ENCODE measurements at places on chromosomes 4 and X. TPM values are rescaled to one million over a fixed set of nuclear protein-coding genes. Genes with fewer than 3 reads are reported as not detected.

- DNase-seq: no peak
These were observed 25.4 kb downstream of the ARFIP1 start for GRCh38 chr4:152805071-152805650.

GRCh38 chrX:44382871-44383270, 39.4 kb upstream of the EFHC2 start:
- DNase-seq: no peak

ZFP92 gene
- total RNA-seq: 0.38 TPM

- no peak for DNase-seq
These were observed 2582.2 kb downstream of the PCDH7 start for GRCh38 chr4:33302321-33302720.

SMIM14 gene
- 54.6 TPM for total RNA-seq

GRCh38 chr4:125010796-125011503, 298.4 kb upstream of the ANKRD50 start:
- DNase-seq: no peak

GRCh38 chr4:20487446-20487845, 212.8 kb upstream of the PACRGL start:
- DNase-seq: no peak

TMEM156 gene
- total RNA-seq: not detected

DNA sequence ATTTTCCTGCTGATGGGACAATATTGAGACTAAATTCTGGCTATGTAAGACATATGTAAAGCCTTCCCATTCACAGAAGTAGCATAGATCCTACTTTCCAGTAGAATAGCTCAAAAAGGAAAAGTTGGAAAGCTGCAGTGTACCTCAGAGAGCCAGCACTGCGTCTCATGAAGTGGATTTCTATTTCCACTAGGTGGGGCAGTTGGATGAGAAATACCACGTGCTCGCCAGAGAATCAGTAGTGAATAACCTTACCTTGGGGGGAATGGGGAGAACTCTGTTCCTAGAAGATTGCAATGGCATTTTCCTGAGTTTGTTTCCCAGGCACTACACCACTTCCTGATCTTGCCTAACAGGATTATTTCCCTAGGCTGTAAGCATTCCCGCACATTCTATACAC, 907.1 kb downstream of the FSTL5 start:
- no peak for DNase-seq

DNA sequence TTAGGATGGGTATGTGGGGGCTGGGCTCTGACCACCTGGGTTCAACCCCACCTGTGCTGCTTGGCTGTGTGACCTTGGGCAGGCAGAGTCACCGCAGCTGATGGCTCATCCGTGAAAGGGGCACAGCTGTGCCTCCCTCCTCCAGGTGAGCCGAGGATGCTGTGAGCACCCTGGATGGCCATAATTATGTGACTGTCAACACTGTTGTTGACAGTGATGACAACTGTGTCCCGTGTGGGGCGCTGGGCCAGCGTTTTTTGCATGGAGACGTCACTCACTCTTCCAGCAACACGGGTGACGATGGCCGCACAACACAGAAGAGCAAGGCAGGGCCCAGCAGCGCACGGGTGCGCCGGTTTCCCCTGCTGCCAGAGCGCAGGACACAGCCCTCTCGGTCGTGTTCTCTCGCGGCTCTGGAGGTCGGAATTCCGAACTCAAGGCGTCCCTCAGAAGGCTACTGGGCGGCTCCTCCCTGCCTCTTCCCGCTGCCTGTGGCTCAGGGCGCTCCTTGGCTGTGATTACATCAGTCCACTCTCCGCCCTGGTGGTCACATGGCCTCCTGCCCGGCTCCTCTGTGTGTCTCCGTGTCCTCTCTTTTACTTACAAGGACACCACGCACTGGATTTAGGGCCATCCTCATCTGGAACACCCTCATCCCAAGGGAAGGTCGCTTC, 1.3 kb downstream of the SH3TC1 start:
- no peak for DNase-seq

SLC39A8 gene
- 19.8 TPM for total RNA-seq

DNA sequence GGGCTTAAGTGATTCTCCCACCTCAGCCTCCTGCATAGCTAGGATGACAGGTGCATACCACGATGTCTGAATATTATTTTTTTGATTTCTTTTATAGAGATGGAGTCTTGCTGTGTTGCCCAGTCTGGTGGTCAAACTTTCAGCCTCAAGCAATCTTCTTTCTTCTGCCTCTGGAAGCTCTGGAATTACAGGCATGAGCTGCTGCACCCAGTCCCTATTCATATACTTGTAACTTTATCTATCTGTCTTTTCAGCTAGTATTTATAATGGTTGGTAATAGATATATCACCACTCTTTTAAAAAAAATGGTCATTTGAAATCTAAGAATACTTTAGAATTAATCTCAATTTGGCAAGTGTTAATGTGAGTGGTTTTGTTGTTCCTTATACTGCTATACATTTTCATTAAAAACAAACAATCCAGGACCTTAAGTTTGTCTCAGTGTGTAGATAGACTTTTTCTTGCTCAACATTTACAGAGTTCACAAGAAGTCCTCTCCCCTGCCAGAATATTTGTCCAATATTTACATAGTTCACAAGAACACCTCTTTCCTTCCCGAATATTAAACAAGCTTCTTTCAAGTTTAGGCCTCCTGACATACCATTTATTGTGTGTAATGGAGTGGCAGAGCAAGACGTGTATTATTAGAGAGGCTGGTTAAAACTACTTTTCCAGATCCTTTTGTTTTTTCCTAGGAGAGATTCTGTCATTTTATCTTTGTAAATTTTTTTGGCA, 1197.4 kb upstream of the ADGRL3 start:
- DNase-seq: no peak

ZFX gene
- total RNA-seq: 31.4 TPM

PAGE5 gene
- not detected for total RNA-seq

MID1 gene
- 8.0 TPM for total RNA-seq

GAR1 gene
- 9.5 TPM for total RNA-seq

Data from suprapubic skin (tissue), 4 donors.